PC-3 (cell line): ENCODE measurements at places on chromosomes 2 and 18. TPM values are rescaled to one million over a fixed set of nuclear protein-coding genes. Genes with fewer than 3 reads are reported as not detected.

DNA sequence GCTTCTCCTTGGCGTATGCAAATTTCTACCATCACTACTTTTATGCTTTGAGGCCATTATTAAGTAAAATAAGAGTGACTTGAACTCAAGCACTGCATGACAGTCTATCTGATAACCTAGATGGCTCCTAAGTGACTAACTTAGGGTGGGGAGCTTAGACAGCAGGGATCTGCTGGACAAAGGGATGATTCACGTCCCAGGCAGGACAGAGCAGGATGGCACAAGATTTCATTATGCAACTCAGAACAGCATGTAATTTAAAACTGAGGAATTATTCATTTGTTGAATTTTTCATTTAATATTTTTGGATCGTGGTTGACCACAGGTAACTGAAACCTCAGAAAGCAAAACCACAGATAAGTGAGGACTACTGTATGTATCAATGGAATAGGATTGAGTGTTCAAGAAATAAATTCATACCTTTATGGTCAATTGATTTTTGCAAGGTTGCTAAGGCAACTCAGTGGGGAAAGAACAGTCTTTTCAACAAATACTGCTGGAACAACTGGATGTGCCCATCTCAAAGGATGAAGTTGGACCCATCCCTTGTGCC, 115.3 kb downstream of the MBD2 start:
- H3K36me3 ChIP-seq = no peaks in the 10 kb centered on the region
- no peak overlapping the region for H3K4me3 ChIP-seq
- 0 out of 2 replicates have a peak, but pooled peaks cover 9% of the 10 kb centered on the region for H3K27me3 ChIP-seq
- H3K4me1 ChIP-seq = no peaks in the 10 kb centered on the region

DNA sequence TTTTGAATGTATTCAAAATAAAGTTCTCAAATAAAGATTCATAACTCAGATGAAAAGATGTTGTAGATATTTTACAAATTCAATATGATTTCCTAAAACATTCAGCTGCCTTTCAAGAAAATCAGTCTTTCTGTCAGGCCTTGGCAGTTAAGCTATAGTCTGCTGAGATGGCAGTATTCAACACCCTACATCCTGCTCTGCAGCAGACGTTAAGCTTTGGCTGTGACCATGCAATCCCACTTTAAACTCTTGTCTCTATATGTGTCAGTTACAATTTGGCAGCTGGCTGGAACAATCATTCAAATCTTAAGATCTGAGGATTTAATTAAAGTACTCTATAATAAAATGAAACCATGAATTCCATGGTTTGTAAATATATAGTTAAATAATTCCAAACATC, 567.3 kb upstream of the ZNF804A start:
- no peaks in the 10 kb centered on the region for H3K36me3 ChIP-seq
- DNase-seq = no peak
- no peaks in the 10 kb centered on the region for H3K27me3 ChIP-seq
- H3K27ac ChIP-seq = no peak overlapping the region
- no peaks in the 10 kb centered on the region for H3K4me1 ChIP-seq
- H3K4me3 ChIP-seq = no peak overlapping the region

DNA sequence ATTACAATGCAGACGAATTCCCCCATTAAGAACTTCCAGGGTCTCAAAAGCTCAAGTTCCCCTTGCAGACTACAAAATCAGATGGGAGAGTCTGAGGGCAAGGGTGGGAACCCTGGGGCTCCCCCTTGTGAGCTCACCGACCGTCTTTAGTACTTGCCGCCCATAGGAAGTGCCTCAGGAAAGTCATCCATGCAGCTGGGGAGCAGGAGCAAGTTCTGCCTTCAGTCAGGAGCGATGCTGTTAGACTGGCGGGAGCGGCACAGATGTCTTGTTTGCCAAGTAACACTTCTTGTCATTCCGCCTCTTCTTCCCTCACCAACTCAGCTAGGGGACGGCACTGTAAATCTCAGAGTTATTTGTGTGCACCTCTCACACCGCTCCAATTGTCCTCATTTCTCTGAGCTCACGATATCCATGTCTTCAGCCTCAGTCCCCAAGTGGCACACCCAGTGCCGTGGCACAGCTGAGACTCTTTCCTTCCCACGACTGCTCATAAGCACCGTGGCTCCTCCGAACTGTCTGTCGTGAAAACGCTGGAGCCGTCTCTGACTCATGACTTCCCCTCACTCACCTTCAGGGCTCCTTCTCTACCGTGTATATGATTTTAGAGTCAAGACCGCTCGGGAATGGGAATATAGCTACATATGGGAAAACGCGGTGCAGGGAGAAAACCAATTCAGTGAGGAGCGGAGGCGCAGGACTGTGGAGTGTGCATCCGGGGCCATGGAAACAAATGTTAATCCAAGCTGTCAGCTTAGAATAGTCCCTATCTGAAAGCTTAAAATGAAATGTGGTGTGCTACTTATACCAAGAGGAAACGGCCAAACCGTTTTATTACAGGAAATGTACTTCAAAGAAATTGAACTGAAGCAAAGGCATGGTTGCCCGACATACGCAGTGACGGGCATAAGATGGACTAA, 34.0 kb downstream of the UXS1 start:
- no peaks in the 10 kb centered on the region for H3K27me3 ChIP-seq
- no peak overlapping the region for H3K27ac ChIP-seq

Gene CSRNP3
- 2.2 and 8.3 TPM in 2 replicates for total RNA-seq

- H3K36me3 ChIP-seq = no peaks in the 10 kb centered on the region
- no peak for DNase-seq
- H3K4me3 ChIP-seq = no peak overlapping the region
These were observed 150.3 kb upstream of the ETAA1 start for GRCh38 chr2:67246791-67247190.

DNA sequence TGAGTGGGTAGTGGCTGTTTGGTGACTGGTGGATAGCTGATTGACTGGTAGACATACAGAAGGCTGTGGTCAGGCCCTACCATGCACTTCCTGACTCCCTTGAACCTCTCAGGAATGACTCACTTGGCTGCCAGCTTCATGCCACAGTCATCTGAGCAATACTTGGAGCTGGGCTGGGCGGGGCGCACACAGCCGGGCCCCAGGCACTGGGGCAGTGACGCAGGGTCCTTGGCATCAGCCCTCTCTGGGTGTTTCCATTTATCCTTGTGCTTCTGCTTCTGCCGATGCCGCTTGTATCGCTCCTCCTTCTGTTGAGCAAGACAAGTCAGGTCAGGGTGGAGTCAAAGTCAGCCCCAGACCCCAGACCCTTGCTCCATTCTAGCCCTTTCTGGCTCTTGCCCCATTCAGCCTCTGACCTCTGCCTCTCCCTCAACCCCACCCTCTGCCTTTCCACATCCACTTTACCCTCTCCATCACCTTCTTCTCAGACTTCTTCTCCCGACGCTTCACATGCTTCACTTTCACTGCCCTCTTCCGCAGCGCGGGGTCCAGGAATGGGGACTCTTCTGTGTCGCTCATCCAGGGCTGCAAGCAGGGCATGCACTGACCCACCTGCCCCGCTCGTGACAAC, 3.0 kb upstream of the MBD1 start:
- no peaks in the 10 kb centered on the region for H3K36me3 ChIP-seq
- no peak overlapping the region for H3K4me3 ChIP-seq
- H3K4me1 ChIP-seq = peaks cover 14% of the 10 kb centered on the region; the same call in 1 of the 2 replicates
- DNase-seq = peak; percentile 6
- H3K27ac ChIP-seq = no peak overlapping the region

GRCh38 chr2:237509905-237510304, 22.9 kb downstream of the MLPH start:
- peak overlapping the region; percentile 49 for H3K27ac ChIP-seq
- no peak overlapping the region for H3K4me3 ChIP-seq
- peaks cover 83% of the 10 kb centered on the region for H3K36me3 ChIP-seq
- DNase-seq = no peak
- H3K4me1 ChIP-seq = no peaks in the 10 kb centered on the region

- no peaks in the 10 kb centered on the region for H3K36me3 ChIP-seq
- H3K4me3 ChIP-seq = no peak overlapping the region
- H3K27me3 ChIP-seq = no peaks in the 10 kb centered on the region
- H3K27ac ChIP-seq = no peak overlapping the region
- H3K4me1 ChIP-seq = peaks cover 11% of the 10 kb centered on the region
These were observed 61.9 kb upstream of the IL1R1 start for GRCh38 chr2:102080451-102081242.
